Hypothalamus (tissue), 51 donors: ENCODE measurements at places on chromosomes 7 and 10.

DNA sequence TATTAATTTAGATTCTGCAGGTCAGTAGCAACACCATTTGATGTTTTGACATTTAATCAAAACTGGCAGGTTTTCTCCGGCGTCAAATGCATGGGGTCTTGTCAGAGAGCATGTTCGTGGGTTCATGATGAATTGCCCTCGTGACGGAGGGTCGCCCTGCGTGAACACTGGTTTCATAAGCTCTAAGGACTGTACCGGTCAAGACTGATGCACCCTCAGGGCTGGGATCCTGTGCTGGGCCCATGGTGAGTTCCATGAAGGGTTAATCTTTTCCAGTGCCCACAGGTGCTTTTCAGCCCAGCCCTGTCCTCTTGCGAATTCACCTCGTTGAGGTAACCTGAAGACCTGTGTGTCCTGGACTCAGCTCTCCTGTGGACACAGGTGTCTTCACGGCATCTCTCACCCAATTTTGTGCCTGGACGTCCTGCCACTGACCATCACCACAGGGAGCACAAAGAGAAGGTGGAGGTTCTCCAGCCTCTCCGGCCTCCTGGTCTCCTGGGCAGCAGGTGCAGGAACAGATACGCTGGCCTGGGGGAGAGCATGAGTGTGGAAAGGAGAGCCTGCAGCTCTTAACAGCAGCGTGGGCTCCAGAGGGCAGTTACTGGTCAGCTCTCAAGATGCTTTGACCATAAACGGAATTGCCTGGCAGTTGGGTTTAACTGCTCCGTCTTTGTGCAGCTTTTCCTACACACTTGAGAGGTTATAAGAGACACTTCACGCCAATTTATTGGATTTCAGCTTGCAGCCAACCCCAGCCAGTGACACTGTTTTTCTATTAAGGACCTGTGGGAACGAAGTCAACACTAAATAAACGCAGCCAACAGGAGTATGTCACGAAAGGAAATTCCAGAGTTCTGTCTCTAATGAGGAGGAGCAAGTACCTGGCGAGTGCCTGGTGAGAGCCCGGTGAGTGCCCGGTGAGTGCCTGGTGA, 37.4 kb upstream of the CFAP46 start:
- no peak for DNase-seq

- DNase-seq = no peak
These were observed 140.5 kb downstream of the MAD1L1 start for GRCh38 chr7:2092279-2092678.

DNA sequence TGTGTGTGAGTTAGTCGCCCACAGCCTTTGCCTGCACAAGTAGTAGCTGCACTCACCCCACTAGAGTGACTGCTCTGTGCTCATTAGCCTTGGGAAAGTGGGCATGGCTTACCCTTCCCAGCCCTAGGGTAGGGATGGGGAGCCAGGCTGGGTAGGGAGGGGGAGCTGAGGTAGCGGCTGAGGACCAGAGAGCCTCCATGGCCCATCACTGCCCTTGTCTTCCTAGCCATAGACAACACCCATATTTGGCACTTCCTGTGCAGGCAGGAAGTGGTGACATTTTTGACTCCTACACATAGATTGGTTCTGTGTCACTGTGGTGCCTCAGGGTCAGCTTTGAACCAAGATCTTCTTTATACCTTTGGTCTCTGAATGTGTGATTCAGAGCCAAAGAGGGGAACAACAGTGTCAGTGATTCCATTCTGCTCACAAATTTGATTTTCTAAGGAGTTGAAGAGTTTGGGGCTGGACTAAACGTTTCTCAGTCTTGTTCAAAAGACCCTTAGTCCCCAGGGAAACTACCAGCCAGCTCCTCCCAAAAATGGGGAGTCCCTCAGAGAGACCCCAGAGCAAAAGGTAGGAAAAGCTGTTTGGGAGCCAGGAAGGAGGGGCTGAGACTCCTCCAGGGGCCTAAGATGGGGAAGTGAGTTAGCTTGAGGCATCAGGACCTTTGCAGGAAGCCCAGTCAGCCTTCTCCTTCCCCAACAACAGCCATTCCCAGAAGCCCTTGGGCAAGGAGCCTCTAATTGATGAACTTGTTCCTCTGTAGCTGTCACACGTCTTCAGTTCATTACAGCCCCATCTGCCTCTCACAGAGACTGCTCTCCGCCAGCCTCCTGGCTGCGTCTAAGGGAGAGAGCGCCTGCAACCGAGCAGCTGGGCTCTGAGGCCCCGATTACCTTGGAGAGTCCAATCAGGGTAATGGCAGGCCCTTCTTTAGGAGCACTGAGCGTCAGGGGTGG, 135.0 kb downstream of the CDH23 start:
- no peak for DNase-seq

DNA sequence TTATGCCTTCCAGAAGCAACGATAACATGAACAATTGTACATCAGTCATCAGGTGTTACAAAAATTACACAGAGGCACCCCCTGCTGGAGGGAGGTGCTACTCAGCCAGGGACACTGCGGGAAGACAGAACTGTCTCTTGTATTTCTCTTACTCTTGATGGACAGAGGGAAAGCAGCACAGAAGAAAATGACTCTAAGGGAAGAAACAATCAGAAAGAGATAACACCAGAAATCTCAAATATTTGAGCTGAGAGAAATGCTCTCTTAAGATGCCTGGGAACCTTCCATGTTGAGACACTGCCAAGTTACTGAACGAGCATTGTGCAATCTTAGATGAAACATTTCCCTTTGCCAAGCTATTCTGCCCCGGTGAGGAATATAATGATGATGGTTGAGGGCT, 227.6 kb upstream of the NPSR1 start:
- DNase-seq = no peak

- DNase-seq = no peak
These were observed 6.5 kb upstream of the PPIF start for GRCh38 chr10:79340646-79341244.

GRCh38 chr10:54800741-54801421, at the start of gene PCDH15:
PCDH15 (minus strand) TSS chr10:54801231; CDS start chr10:54664262, 136,969 bp downstream.
- no peak for DNase-seq

DNA sequence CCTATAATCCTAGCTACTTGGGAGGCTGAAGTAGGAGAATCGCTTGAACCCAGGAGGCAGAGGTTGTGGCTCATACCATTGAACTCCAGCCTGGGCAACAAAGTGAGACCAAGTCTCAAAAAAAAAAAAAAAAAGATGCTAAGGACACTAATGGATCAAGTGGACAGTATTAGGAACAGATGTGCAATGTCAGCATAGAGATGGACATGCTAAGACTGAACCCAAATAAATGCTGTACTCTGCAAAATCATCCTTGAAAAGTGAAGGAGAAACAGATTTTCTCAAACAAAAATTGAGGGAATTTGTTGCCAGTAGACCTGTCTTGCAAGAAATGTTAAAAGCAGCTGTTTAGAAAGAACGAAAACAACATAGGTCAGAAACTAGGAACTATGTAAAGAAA, 194.5 kb downstream of the USP6NL start:
- DNase-seq = no peak

GRCh38 chr10:130354573-130354954, 218.4 kb downstream of the GLRX3 start:
- no peak for DNase-seq

DNA sequence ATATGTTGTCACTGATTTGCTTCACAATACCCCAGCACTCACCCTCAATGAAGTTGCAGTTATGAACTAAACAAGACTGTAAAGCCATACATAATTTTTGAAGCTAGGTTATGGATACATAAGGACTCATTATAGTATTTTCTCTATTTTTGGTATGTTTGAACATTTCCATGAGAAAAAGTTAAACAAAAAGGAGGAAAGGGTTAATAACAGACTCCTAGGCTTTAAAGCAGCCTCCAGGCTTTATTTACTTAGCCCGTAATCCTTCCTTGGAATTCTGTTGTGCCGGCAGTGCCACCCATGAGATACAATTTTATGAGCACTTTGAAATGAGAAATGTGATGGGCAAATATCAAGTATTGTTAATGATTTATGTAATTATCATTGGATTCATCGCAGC, 2.1 kb upstream of the DENND11 start:
- no peak for DNase-seq

DNA sequence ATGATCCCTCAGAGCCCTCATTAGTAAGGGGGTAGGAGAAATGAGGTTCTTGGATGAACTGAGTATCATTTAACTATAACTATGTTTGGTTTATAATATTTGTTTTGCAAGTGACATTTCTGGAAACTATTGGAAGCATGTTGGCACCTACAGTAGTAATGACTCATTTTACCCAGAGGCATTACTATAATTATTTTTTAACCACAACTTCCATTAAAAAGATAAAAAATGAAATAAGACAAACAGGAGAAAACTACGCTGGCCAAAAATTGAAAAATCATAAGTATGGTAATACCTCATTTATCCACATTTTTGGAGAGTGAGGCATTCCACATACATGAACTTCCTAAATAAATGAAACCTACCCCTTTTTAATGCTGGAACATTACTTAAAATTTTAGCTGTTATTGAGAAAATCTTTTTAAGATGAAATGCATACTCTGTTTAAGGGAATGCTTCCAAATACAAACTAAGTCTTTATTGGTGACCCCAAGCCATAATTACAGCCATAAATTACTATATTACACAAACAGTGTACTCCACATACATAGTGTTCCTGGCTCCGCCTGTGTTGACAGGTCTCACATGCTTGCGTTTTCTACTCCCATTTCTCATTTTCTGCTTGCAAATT, 84.6 kb upstream of the CAPZA2 start:
- DNase-seq = no peak

GRCh38 chr7:155233311-155234157, 64.1 kb upstream of the INSIG1 start:
- no peak for DNase-seq

GRCh38 chr10:51700228-51700817, 928 bp upstream of the CSTF2T start:
- DNase-seq = no peak

DNA sequence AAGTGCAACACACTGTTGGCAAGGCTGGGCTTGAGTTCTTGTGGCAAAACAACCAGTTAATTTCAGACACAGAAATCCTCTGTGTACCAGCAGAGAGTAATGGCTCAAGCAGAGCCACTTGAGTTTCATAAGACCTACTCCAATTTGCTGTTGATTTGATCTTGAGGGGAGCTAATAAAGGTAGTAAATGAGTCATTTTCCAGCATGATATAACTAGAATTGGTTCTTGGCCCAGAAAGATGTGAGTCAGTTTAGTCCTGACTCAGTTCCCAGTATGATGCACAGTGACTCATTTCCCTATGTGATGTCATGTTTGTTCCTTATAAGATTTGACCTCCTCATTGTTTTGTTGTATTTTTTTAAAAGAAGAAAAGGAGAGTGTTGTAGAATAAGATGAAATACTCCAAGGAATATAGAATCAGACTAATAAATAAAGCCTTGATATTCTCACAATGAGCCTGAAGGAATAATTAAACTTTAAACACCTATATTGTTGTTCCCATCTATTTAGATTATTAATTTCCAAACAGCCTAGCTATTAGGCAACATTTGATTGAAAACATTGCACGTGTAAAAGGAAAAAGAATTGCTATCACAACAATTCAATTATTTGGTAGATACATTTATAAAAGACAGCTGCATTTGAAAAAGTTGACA, 186.2 kb downstream of the REEP3 start:
- DNase-seq = no peak

GRCh38 chr7:74338366-74339108, 49.3 kb downstream of the CLIP2 start:
- no peak for DNase-seq

DNA sequence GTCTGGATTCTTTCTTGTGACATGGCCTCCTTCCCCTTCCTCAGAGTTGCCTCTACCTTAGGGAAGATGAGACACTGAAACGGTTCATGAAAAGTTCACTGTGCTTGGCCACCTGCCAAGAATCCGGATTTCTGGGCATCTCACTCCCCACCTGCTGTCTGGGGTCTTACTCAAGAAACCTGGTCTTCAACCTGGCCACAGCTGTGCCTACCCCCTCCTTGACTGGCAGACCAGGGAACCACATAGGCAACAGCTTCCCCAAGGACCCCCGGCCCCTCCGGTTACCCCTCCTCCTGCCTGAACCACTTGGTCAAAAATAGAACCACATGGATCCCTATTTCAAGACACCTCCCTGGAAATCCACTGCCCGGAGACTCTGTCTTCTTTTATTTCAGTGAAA, 58.7 kb upstream of the NANOS1 start:
- no peak for DNase-seq
